Activated T-cell treated with anti-CD3 and anti-CD28 coated beads, Interleukin-2, amount 50 U/mL, for 1 hour (primary cell): ENCODE measurements at places on chromosomes 3 and 15.

DNA sequence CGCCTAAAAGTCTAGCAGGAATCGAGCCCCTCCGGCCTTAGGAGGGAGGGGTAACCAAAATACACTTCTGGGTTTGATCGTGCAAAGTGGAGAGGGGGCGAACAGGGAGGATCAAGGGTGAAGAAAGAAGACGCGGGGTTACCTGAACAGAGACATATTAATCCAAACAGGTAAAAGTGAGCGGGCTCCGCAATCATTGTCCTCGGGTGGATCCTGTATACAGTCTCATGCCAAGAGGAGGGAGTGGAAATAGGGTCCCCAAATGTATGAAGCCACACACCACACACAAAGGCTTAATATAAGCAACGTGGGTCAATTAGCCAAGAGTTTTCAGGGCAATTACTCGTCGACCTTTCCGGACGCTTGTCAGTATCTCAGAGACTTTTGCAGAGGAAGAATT, 749.5 kb downstream of the ROBO1 start:
- no peak for DNase-seq

DNA sequence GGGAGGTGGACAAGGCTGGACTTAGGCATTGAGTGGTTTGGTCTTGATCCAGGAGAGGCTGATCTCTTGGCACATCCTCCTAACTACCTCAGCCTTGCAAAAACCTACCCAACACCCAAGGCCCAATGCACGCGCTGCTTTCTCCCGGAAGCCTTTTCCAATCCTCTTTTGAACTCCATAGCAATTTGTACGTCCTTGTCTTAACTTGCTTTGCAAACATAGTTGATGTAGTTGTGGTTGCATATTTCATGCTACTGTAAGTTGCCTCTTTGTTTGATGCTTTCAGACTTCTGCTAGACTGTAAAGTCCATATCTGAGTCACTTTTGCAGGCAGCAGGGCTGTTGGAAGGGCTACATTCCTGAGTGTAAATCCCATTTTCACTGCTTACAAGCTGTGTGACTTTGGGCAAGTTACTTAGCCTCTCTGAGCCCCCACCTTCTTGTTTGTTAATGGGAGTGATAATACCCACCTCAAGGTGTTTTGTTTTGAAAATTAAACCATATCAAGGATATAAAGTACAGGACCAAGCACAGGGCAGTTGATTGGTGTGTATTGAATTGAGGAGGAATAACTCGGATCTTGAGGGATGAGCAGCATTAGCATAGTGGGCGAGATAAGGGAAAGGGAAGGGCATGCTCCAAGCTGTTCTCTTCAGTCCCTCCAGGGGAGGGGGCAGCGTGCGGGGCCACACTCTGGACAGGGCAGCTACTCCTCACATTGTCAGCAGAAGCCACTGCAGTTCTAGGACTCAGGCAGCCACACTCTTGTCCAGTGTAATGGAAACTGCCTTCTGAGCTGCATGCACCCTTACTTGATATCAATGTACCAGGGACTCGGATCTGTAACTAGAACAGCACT, 28.8 kb downstream of the SIAH2 start:
- no peak for DNase-seq

DNA sequence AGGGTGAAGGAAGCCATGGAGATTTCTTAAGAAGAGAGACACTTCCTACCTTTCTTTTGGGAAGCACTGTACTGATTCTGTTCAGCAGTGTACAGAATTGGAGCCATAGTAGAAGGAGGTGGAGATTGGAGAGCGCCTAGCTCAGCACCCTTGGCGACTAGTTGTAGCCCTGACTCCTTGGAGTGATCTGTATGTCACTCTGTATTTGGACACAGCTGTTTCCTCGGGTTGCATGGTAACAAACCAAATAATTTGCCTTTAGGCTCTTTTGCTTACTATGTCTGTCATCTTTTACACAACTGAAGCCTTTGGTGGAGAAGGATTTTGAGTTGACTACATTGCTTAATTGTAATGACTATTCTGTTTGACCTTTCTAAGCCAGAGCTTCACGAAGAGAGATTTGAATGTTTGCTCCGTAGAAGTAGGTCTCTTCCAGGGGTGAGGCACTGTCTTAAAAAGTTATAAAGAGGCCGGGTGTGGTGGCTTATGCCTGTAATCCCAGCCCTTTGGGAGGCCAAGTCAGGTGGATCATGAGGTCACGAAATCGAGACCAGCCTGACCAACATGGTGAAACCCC, 77.1 kb downstream of the AKAP13 start:
- DNase-seq: no peak

- no peak for DNase-seq
Measured at GRCh38 chr15:36161771-36162212, 417.6 kb upstream of the CDIN1 start.

DNA sequence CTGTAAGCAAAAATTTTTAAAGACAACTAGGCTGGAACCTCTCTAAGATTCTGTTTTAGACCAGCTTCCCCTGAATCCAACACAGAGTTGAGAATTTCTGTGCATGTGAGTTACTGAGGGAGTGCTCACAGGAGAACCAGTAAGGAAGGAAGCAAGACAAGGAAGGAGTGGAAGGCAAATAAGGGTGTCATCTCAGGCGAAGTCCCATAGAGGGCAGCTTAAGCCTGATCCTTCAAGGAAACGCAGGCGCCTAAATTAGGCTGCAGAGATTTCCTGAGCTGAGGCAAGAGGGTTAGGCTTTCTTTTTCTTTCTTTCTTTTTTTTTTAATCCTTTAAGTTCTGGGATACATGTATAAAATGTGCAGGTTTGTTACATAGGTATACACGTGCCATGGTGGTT, 36.2 kb upstream of the COL6A6 start:
- no peak for DNase-seq
